Stimulated activated CD4-positive, alpha-beta T cell treated with anti-CD3 and anti-CD28 coated beads, Interleukin-12 subunit alpha, Interleukin-12 subunit beta, amount 100 ng/mL, for 4 hours (primary cell): ENCODE measurements at places on chromosomes 6 and 20.

- DNase-seq = no peak
Measured at GRCh38 chr6:28927846-28928245, 4.1 kb upstream of the TRIM27 start.

DNA sequence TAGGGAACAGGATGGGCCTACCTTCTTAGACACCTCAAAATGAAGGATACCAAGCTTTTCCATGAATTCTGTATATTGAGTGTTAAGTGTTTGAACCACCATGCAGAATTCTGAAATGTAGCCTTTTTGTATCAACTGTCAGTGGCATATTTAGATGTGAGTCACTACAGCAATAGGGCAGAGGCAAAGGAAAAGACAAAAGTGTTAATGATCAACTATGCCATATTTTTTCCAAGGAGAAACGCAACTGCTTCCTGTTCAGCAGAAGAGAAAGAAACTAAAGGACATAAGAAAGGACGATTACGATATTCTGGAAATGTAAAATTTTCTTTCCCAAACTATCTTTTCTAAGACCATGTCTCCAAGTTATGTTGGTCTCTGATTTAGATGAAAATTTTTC, 104.6 kb upstream of the RSPO3 start:
- no peak for DNase-seq

DNA sequence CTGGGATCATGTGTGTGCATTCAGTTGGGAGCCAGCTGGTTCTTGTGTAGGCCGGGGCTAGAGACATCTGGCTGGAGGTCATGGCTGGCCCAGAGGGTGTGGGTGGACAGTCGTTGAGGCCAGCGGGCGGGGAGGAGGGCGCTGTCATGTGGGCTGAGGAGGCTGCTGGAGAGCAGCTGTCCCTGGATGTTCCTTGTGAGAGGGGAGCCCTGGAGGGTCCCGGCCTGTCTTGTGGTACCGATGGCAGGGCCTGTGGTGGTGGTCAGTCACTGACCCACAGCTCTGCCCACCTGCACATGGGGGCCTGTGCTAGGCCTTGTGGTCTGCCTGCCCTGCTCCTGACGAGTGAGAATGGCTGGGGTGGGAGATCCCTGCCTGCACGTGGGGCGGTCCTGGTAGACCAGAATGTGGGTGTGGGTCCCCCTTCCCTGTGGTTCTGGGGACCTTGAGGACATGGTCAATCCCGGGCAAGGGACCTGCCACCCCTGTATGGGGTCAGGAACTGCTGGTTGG, 1.9 kb upstream of the C20orf204 start:
- no peak for DNase-seq

DNA sequence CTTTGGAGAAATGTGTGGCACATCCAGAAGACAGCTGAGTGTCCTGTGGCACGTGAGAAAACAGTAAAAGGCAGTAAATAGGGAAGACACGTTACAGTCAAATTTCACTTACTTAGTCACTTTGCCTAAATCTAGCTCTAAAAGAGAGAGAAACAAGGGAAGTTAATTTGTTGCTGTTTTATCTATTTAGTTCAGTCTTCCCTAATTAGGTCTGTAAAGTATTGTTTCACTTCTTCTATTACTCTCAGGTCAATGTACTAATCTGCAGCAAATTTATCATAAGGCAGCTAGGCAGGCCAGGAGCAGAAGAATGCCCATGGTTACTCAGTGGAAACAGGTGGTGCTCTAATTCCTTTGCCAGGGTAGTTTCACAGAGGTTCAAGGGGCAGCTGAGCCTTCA, 124.3 kb upstream of the CNR1 start:
- no peak for DNase-seq

DNA sequence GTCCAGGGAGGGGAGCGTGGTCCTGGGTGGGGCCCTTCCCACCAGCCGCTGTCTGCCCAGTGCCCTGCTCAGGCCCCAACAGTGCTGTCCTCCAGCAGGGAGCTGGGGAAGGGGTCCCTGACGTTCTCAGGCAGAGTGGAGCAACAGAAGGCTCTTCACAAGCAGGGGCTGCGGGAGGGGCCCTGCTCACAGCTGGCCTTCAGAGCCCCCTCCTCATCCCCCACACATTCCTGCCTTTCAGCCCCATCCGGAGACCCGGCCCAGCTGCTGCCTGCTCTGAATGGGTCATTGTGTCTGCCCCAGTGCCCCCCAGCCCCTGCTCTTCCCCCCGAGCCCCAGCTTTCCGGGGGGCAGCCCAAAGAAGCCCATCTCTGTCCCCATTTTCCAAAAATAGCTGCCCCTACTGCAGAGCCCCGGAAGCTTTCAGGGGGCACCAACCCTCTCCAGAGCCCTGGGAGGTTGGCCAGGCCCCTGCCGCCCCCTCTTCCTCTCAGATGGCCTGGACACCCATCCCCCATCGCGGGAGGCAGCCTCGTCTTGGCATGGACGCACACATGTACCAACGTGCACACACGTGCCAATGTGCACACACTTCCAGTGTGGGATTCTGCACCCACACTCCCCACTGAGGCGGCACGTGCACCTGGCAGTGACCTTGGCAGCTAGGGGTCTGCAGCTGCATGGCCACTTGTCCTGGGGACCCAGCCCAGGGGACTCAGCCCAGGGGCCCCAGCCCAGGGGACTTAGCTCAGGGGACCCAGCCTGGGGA, 3.7 kb downstream of the COL20A1 start:
- no peak for DNase-seq

- no peak for DNase-seq
Measured at GRCh38 chr6:162211022-162211421, 516.5 kb downstream of the PRKN start.

GRCh38 chr6:110528101-110528929, 51.9 kb upstream of the SLC22A16 start:
- peak; percentile 15 for DNase-seq
